ENCODE measurements at places on chromosomes 1 and 21.

- DNase-seq, result no peak
These were observed 3.9 kb downstream of the EXTL1 start for GRCh38 chr1:26025517-26025916.

GRCh38 chr1:203593723-203594122 lies 32.9 kb upstream of the ATP2B4 start:
- DNase-seq, result no peak

GRCh38 chr1:203628201-203629015 lies 1.8 kb downstream of the ATP2B4 start:
- DNase-seq, result no peak

DNA sequence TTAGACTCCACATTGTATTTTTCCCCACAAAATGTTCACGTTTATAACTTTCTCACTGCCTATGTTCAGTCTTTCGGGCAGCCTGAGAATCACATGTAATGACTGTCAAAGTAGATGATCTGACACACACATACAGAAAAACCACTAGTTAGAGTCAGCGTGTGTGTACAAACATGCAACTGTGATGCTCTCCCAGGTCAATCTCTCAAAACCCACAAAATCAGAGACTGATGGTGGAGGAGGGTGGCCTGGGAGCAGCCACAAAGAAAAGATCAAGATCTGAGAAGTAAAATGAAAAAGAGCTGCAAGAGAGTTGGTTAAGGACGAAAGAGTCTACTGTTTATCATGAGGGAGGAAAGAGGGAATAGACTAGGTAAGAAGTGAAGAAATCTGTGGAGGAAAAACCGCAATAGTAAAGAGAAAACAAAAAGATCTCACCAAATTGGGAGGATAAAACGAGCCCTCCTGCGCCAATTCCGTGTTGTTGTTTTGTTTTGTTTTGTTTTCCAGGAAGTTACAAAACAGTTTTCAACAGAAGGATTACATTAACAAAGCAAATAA lies 2.3 kb downstream of the EGLN1 start:
- DNase-seq, result no peak
